ENCODE measurements at places on chromosomes 1 and 21. TPM values are rescaled to one million over a fixed set of nuclear protein-coding genes. Genes with fewer than 3 reads are reported as not detected.
A peak's percentile ranks its signal among the peaks of the same experiment; 100 is the strongest.

- peak; percentile 68 for DNase-seq
Observed at GRCh38 chr1:34164771-34165391, at the start of gene CSMD2. CSMD2 (minus strand) TSS chr1:34165230; CDS start chr1:34165097, 133 bp downstream.

- DNase-seq, result no peak
Observed at GRCh38 chr21:43953021-43953420, 59.1 kb upstream of the TRAPPC10 start.

The SERPINC1 gene
- total RNA-seq, result not detected

DNA sequence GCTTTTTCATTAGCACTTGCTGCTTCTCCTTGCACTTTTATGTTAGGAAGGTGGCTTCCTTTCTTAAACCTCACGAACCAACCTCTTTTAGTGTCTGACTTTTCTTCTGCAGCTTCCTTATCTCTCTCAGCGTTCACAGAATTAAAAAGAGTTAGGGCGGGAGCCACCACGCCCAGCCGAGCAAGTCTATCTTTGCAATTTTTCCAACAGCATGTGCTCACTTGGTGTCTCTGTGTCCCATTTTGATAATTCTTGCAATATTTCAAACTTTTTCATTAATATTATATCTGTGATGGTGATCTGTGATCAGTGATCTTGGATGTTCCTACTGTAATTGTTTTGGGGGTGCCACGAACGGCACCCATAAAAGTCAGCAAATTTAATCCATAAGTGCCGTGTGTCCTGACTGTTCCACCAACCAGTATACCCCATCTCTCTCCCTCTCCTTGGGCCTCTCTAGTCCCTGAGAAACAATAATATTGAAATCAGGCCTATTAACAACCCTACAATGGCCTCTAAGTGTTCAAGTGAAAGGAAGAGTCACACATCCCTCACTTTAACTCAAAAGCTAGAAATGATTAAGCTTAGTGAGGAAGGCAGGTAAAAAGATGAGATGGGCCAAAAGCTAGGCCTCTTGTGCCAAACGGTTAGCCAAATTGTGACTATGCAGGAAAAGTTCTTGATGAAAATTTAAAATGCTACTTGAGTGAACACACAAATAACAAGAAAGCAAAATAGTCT, 15.9 kb upstream of the ITPKB start:
- no peak for DNase-seq

- no peak for DNase-seq
Observed at GRCh38 chr1:246613096-246613758, 47.0 kb downstream of the CNST start.

The PTGS2 gene
- 15.0 TPM for total RNA-seq

GRCh38 chr1:20399196-20399595, 86.8 kb downstream of the CAMK2N1 start:
- DNase-seq, result no peak

DNA sequence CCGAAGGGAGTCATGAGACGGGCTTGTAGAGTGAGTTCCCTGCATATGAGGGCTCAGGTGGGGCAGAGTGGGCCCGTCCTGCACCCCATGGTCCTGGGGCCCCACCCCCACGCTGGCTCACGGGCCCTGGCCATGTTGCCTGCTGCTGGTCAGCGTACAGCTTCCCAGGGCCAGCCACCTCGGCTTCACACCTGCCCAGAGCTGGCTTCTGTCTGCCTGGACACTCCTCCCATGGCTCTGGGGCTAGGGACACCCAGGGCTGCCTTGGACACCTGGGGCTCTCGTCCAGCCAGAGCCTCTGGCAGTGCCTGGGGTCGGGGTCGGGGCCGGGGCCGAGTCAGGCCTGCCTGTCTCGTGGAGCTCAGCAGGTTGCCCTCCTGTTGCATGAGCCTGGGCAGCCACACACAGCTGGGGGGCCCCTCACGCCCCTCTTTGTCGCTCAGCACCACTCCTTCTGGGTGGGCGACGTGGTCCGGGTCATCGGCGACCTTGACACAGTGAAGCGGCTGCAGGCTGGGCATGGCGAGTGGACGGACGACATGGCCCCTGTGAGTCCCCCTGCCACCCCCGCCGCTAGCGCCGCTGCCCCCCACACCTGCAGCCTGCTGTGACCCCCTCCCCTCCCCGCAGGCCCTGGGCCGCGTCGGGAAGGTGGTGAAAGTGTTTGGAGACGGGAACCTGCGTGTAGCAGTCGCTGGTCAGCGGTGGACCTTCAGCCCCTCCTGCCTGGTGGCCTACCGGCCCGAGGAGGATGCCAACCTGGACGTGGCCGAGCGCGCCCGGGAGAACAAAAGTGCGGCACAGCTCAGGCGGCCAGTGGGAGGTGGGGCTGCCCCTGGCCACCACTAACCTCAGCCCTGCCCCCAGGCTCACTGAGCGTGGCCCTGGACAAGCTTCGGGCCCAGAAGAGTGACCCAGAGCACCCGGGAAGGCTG, 5.5 kb upstream of the MMP23B start:
- DNase-seq, result no peak

- no peak for DNase-seq
Observed at GRCh38 chr1:154342132-154342531, 16.8 kb downstream of the ATP8B2 start.

GRCh38 chr1:15559189-15559810, 25.6 kb downstream of the AGMAT start:
- no peak for DNase-seq

Measured in fibroblast of the aortic adventitia (primary cell).